ENCODE measurements at places on chromosomes 5 and 9.

DNA sequence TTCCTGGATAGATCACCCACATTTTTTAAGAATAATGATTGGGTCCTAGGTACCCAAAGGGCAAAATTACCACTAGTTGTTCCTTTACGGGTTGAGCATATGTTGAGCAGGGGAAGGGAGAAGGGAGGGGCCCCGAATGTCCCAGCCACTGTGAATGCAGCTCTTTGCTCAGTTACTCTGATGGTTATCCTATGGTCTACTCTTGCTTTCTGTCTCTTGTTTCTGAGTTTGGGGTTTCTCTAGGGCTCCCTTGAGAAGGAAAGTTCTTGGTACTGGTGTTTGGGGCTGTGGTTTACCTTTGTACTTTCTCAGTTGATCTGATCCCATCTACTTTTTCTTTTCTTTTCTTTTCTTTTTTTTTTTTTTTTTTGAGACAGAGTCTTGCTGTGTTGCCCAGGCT, 55.6 kb downstream of the ALG2 start:
- no peak for DNase-seq

GRCh38 chr5:41522193-41522786, 11.9 kb upstream of the PLCXD3 start:
- no peak for DNase-seq

- peak; percentile 72 for DNase-seq
Measured at GRCh38 chr5:148740966-148741742, 85.3 kb upstream of the ADRB2 start.

DNA sequence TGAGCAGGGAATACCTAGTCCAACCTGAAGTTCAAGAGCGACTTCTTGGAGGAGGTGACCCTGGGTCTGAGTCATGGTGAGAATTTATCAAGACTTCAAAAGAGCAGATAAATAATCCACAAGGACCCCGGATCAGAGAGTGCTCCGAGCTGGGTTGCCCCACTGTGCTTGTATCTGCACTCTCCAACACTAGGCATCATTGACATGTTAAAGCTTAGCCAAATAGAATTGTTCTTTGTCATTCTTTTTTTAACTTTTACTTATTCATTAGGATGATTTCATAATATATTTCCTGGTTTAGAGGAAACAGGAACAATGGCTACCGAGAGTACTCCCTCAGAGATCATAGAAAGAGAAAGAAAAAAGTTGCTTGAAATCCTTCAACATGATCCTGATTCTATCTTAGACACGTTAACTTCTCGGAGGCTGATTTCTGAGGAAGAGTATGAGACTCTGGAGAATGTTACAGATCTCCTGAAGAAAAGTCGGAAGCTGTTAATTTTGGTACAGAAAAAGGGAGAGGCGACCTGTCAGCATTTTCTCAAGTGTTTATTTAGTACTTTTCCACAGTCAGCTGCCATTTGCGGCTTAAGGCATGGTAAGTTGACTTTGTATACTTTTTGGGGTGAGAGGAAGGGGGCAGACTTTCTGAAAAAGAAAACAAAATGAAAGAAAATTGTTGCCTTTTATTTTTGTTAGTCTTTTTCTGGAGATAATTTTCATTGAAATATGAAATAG, at the start of gene CARD6:
CARD6 (plus strand) TSS at position 300 of the 738 bp plus-strand sequence; CDS start at position 316, 16 bp downstream.
- DNase-seq, result peak; percentile 58

- DNase-seq, result no peak
Measured at GRCh38 chr9:794386-794785, 47.1 kb upstream of the DMRT1 start.

DNA sequence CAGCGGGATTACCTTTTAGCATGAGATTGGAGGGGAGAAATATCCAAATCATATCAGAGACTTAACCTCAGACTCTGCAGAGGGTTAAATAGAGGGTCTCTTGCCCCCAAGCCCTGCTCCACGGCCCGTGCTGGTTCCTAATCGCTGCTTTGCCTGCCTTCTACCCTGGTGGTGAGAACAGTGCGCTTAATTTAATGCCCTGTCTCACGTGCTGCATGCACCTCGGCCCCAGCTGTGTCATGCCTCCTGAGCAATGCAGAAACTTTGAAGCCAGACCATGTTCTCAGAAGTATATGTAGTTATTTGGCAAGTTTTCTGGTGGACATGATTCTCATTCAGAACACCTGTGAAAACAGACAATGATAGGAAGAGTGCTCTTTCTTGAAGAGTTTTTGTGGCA, 1.4 kb downstream of the OTULIN start:
- DNase-seq, result peak; percentile 79

DNA sequence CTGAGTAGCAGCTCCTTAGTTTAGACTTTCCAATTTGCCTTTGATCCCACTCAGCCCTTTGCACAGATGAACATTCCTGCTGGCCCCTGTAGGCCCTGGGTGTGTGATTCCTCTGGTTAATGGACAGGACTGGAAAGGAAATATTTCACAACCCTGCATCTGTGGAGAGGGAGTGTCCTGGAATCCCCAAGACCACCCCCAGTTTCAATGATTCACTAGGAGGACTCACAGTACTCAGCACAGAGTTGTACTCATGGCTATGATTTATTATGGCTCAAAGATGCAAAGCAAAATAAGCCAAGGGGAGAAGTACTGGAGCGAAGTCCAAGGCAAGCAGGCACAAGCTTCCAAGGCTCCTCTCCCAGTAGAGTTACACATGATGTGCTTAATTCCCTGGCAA, 42.4 kb upstream of the TJP2 start:
- no peak for DNase-seq

- DNase-seq, result no peak
Measured at GRCh38 chr9:71857159-71857558, 53.8 kb downstream of the ABHD17B start.

GRCh38 chr5:59236986-59237385, 654.1 kb downstream of the RAB3C start:
- DNase-seq, result no peak

- no peak for DNase-seq
Measured at GRCh38 chr9:113941056-113941455, 64.9 kb downstream of the ZNF618 start.

- no peak for DNase-seq
Measured at GRCh38 chr9:108802967-108803366, 52.8 kb downstream of the ACTL7B start.

- no peak for DNase-seq
Measured at GRCh38 chr5:115355095-115355494, 58.6 kb upstream of the CCDC112 start.

DNA sequence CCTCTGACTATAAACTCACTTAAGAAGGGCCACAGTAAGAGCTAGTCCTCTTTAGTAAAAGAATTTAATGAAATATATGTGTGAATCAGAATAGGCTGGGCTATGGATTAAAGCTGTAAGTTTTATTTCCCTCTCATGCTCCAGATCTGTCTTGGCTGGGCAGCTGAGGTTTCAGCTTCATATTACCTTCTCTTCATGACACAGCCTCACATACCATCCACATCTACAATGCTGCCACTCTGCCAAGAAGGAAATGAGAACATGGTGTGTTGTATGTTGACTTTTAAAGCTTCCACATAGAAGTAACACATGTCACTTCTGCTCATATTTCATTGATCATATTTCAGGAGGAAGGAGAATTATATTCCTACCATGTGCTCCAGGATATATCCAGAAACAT, 776.0 kb upstream of the ACO1 start:
- DNase-seq, result no peak

GRCh38 chr5:57082441-57083067, 91.3 kb upstream of the GPBP1 start:
- no peak for DNase-seq

- DNase-seq, result peak; percentile 39
Measured at GRCh38 chr5:115549154-115549553, 4.6 kb upstream of the FEM1C start.

- DNase-seq, result no peak
Measured at GRCh38 chr9:100375658-100376057, 22.9 kb upstream of the TEX10 start.

GRCh38 chr9:470552-471194, 256.0 kb downstream of the DOCK8 start:
- DNase-seq, result no peak

- DNase-seq, result no peak
Measured at GRCh38 chr5:14668181-14668591, 3.7 kb downstream of the OTULIN start.

GRCh38 chr5:26482076-26482809, 556.1 kb downstream of the CDH9 start:
- no peak for DNase-seq

GRCh38 chr5:78824831-78825281, 160.3 kb downstream of the ARSB start:
- DNase-seq, result no peak

DNA sequence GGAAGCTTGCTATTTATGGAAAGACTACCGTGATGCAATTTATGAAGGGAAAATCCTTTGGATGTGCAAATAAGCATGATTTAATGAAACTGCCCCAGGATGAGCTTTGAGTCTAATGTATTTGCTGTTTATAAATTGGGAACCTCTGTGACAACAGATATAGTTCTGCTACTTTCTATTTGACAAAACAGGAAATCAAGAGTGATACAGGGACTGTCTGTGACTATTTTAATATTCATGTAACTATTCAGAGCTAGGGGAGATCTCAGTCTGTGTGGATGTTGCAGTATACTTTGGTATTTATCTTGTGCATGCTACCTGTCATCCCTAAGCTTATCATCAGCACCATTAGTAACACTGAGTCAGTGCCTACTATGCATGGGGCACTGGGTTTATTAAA, 132.1 kb downstream of the PDZD2 start:
- DNase-seq, result no peak

GRCh38 chr9:92504881-92505280, 22.6 kb upstream of the ASPN start:
- DNase-seq, result no peak

- DNase-seq, result no peak
Measured at GRCh38 chr5:109836280-109836679, 146.6 kb downstream of the MAN2A1 start.

- no peak for DNase-seq
Measured at GRCh38 chr5:73442996-73443627, 5.5 kb downstream of the FOXD1 start.

DNA sequence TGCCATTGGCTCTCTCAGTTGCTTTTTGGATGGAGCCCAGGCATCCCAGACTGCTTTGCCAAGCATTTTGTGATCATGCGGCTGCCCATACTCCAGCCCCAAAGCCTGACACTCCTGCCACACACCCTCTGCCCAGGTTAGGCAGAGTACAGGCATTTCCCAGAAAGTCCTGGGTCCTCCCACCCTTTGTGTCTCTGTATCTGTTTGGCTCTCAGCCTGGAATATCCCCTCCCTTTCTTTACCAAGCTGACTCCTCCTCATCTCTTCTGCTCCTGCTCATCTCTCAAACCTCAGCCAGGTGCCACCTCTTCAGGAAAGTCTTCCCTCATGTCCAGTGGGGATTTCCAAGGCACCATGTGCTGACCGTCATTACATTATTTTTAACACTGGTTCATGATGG, 14.3 kb upstream of the SH3RF2 start:
- DNase-seq, result no peak

DNA sequence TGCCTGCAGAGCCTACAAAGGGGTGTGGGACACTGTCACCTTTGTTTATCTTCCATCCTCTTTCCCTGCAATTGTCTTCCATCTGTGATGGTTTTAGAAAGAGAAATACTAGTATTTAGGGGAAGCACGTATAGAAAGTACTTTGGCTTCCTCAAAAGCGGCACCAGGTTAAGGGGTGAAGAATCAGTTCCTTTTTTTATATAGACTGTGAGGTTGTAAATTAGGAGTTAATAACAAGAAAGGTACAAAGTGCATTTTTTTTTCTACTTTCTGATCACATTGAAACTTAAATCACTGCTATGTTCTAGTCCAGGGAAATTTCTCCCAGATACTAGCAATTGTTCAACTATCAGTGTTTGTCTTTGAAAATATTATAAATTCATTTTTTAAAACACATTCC, 219.3 kb downstream of the CEMIP2 start:
- peak; percentile 69 for DNase-seq

DNA sequence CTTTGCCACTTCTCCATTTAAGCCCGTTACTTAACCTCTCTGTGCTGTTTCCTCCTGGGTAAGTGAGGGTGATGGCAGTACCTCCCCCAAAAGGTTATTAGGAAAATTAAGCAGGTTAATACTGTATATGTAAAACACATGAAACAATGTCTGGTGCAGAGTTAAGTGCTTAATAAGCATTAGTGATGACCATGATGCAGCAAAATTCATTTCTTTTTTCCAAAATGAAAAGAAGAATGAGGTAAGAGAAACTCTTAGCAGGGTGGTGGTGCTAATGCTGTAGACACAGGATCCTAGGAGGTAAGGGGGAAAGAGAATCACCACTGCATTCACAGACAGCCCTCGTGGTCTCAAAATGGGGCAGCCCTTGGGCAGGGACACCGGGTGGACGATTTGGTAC, 115.1 kb upstream of the RAI14 start:
- DNase-seq, result no peak

GRCh38 chr9:105295986-105296385, 51.5 kb downstream of the SLC44A1 start:
- DNase-seq, result no peak

GRCh38 chr5:149239917-149240316, 31.7 kb upstream of the AFAP1L1 start:
- no peak for DNase-seq

DNA sequence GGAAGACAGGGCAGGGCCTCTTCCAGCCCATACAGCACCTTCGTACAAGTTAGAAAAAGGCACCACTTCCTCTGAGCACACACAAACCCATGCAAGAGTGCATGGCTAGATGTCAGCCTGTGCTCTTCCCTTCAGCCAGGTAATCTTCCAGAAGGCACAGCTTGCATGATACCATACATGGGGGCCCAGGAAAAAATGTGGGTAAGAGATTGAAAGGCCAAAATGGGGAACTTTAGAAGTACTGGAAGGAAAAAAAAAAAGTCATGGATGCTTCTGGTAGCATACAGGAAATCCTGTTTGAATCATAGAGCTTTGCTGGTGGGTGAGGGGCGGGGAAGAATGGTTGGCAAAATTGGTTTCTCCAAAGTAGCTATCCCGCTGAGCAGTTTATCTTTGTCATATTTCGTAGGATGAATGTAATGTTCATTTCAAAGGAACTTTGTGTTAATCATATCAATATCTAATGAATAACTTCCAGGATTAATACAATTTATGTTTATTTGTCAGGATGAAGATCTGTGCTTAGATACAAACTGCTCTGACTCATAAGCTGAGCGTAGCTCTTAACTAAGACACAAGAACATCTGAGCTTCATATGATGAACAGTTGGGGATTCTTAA, 78.2 kb upstream of the MAP3K1 start:
- peak; percentile 34 for DNase-seq

DNA sequence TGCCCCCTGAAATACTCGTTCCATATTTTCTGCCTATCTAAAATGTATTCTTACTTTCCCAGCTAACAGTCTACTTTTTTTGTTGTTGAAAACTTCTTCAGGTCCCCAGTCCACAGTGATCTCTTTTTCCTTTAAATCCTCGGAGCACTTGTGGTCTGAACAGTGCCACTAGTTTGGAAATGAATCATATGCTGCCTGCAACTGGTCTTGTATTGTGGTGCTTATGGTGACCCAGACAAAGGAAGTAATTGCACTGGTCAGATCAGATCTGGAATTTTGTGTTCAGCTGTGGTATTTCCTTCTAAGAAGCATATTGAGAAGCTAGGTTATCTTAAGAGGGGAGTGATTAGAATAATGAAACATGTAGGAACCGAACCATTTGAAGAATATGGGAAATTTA, 2.9 kb downstream of the UNC13B start:
- DNase-seq, result no peak
